AG04450 (cell line): ENCODE measurements at places on chromosomes 3 and 15.
A peak's percentile ranks its signal among the peaks of the same experiment; 100 is the strongest.

DNA sequence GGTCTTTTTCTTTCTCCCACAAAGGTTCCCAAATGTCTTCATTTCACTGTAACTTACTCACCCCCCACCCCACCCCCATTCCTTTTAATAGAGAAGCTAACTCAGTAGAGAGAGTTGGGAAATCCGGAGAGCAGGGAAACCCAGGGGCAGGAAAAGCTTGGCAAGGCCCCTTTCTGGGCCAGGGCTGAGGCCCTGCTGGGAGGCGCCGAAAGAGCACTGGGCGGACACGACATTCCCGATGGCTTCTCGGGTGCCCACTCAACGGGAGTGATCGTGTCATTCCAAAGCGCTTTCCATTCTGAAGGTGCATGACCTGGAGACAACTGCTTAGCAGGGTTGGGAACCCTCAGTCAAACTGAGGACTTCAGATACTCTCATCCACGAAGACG, 1.6 kb upstream of the DALRD3 start:
- no peak for DNase-seq

- no peak for DNase-seq
These were observed 14.9 kb downstream of the CCDC13 start for GRCh38 chr3:42758126-42758525.

DNA sequence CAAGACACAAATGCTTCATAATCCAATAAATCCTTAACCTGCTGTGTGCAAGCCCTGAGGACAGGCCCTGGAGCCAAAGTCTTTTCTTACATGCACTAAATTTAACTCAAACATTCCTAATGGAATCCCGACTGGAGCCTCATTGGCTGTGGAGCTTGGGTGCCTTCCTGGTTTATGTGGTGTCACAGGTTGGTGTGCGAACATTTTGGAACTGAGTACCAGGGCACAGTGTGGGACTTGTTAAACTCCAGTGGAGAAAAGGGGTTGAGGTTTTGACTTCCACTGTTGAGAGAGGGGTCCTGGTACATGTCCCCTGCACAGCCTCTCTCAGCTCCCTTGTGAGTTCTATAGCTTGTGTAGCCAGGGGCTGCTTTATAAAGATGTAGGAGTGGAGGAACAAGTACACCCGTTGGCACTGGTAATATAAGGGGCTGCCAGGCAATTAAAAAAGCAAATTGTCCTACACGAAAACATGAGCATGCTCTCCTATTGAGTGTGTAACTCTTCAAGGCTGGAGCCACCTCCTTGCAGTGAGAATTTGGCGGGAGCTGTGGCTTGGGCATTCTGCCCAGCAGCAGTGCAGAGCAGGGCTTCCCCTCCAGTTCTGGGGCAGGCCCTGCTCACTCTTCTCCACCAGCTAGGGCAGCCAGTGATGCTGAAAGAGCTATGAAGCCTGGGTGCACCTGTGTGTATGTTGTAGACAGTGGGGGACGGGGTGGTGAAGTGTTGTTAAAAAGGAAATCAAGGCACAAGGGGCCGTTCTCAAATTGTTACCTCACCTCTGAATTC, 218.1 kb downstream of the CLSTN2 start:
- no peak for DNase-seq

- no peak for DNase-seq
These were observed 118.4 kb upstream of the SPRED1 start for GRCh38 chr15:38134252-38134651.

GRCh38 chr3:103977417-103977816, 1389.3 kb upstream of the ALCAM start:
- no peak for DNase-seq

DNA sequence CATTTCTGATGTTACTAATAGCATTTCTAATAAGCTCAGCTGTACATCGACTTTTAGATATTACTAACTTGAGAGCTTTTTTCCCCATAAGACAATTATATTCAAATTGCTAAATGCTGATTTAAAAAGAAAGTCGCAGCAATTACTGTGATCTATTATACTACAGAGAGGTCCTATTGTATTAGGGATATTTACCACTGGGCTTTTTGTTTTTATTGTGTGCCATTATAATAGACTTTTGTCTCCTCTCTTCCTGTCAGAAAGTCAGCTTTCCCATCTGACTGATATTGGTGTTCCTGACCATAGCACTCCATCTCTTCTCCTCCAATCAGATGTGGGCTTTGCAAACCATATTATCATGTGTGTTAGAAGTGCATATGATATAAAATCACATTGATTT, 27.2 kb upstream of the RYR3 start:
- DNase-seq: no peak

GRCh38 chr15:78507831-78508160, 419 bp downstream of the HYKK start:
- DNase-seq: no peak

- DNase-seq: peak; percentile 43
These were observed 18.7 kb downstream of the TGM4 start for GRCh38 chr3:44893097-44893496.

DNA sequence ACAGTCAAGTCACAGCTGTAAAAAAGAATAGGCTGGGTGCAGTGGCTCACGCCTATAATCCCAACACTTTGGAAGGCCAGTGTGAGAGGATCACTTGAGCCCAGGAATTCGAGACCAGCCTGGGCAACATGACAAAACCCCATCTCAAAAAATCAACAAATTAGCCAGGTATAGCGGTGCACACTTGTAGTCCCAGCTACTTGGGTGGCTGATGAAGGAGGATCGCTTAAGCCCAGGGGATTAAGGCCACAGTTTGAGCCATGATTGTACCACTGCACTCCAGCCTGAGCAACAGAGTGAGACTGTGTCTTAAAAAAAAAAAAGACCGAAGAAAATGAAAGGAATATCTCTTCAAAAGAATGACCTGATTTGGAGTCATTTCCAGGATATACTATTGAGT, 6.6 kb downstream of the HERC1 start:
- DNase-seq: no peak

DNA sequence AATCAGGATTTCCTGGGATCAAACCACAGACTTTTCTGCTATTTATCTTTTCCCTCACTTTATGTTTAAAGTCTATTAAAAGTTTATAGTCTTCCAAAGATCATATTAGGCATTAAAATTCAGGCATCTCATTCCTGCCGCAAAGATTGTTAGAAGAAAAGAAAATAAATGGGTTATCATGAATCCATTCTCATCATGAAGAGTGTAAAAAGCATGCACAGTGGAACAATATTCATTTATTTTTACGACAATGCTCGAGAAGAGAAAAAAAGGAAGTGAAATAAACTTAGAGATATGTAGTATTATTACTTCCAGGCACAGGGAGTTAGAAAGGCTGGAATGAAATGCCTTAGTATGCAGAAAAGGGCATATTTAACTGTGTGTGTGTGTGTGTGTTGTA, 213.7 kb upstream of the PLSCR5 start:
- no peak for DNase-seq

GRCh38 chr3:122013448-122013925, 8.6 kb downstream of the ILDR1 start:
- no peak for DNase-seq

- DNase-seq: no peak
These were observed 292.0 kb upstream of the CCDC54 start for GRCh38 chr3:107085261-107085660.

GRCh38 chr3:107973152-107973551, 117.7 kb downstream of the CD47 start:
- DNase-seq: no peak

DNA sequence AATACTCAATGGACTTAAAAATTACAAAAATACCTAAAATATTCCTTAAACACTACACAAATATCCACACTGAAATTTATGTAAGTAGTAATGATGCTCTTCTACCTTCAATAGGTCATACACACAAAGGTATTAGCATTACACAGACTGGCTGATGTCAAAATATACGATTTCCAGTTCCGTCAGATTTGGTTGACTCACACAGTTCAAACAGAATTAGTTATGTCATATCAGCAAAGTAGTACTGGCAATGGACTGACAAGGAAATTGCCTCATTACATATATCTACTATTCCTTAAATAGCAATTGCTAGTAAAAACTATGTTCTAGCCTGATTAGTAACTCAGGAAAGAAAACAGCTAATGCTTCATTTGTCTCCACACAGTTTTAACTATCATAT, 70.8 kb downstream of the ADAM10 start:
- DNase-seq: no peak

DNA sequence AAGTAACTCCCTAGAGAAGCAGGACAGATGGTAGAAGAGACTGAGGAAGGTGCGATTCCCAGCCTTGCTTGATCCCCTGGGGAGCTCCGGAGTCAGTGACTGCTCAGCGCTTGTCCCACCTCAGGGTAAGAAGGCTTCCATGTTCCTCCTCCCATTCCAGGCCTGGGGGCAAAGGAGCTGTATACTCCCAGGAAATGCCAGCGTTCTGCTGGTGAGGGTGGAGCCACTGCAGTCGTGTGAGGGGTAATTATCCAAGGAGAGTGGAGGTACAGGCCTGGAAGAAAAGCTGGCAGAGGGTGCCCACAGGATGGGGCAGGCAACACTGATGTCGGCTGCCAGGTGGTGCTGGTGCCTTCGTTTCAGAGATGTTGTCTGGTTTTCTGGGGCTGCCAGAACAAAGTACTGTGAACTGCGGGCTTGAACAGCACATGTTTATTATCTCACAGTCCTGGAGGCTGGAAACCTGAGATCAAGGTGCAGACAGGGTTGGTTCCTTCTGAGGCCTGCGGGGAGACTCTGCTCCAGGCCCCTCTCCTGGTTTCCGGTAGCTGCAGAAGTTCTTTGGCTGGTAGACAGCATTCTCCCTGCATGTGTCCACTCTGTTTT, 12.1 kb upstream of the APBA2 start:
- DNase-seq: no peak

DNA sequence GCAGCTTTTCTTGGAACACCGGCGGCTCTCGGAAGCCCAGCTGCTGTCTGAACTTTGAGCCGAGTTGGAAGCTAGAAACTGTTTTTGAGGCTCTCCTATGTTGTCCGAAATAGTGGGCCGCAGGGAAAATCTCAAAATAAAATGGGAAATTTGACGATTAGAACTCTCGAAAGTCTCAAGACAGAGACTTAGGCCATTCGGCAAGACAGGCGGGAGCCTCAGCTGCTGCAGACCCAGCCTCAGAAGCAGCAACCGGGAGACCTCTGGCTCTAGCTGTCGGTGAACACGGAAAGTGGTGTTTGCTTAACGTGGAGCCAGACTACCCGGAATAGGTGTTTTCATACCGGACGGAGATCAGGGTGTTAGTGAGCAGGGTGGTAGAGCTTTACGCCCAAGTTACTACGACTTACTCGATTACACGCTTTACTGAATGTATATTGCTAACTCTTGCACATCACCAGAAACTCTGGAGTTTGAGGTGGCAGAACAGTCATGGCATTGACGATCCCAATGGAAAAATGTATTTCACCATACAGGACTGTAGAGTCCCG, 357 bp upstream of the MAN2C1 start:
- DNase-seq: no peak

DNA sequence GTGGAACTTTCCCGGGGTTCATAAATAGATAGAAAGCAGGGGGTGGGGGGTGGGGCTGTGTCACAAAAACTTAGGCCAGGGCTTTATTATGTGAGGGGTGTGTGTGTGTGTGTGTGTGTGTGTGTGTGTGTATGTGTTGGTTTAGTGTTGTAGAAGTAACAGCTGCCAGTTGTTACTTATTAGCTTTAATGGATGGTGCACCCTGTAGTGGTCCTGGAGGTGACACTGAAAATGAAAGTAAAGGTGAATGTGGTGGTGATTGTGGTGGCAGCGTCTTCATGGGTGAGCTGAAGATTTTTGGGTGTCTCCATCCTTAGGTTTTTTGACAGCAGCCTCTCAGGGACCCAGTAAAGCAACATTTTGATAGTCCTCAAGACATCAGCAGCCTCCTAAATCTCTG, 449.9 kb downstream of the PDCD6IP start:
- DNase-seq: no peak

GRCh38 chr15:46701346-46701745, 1016.0 kb upstream of the SEMA6D start:
- DNase-seq: no peak

- DNase-seq: no peak
These were observed 27.6 kb downstream of the SUCNR1 start for GRCh38 chr3:151900884-151901643.

GRCh38 chr15:40471808-40472150, 995 bp downstream of the CHST14 start:
- DNase-seq: no peak

- no peak for DNase-seq
These were observed 110.2 kb downstream of the RORA start for GRCh38 chr15:61118885-61119284.

DNA sequence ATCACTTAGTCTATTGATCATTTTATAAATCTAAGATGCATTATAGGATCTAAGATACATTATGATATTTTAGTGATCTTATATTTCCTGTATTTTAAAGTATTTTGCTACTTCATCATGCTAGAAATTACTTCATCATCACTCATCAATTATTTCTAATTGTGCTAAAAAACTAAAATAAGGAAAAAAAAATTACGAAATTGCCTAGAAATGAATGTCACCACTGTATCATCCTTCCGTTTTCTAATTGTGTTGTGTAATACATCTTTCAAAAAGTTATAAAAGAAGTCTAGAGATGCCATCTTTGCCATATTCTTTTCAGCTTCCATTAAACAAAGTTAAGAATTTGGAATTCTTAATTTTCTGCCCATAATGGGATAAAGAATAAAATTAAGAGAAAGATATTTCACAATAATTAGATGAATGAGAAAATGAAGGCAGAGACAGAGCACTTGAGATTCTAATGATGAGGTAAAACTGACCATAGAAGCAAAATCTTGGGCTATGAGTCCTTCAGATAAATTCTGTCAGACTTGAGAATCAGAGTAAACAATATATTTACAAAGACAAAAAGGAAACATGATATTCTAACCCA, 48.8 kb downstream of the ALDH1A2 start:
- DNase-seq: no peak

- DNase-seq: no peak
These were observed 39.9 kb downstream of the TICRR start for GRCh38 chr15:89615135-89615534.

DNA sequence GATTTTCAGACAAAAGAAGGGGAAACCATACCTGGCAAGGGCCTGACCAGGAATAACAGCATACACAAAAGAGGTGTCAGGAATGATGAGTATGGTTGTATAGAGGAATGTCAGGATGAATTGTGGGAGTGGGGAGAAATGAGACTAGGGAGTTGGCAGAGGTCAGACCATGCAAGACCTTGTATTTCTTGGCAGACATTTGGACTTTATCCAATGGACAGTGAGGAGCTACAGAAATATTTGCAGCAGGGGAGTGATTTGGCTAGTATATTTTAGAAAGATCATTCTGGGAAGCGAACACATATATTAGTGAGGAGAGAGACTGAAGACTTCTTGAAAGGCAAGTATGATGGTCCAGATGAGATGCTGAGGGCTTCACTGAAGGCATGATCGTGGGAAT, 25.4 kb upstream of the ALPK3 start:
- no peak for DNase-seq

- no peak for DNase-seq
These were observed 69.3 kb upstream of the CBLB start for GRCh38 chr3:105938101-105938500.

DNA sequence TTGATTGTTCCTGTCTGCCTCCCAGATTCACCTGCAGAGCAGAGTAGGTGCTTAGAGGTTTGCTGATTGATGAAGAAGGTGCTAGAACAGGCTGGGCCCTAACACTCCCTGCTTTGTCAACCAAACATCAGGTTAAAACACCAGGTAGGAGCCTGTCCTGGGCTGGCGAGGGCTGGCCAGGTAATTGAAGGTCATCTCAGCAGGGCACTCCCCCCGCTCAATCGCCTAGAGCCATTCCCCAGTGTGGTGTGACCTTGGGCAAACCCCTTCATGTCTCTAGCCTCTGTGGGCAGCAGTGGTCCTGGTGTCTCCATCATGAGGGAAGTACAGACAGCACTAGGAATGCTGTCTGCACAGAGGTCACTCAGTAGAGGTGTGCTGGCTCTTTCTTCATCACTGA, 88.3 kb downstream of the KLF15 start:
- no peak for DNase-seq

- no peak for DNase-seq
These were observed 3.5 kb downstream of the GABRA5 start for GRCh38 chr15:26870346-26870745.
